Activated T-helper 17 cell treated with anti-CD3 and anti-CD28 coated beads, Interleukin-2, amount 50 U/mL, for 72 hours (primary cell): ENCODE measurements at places on chromosomes 1 and 21.

- no peak for ATAC-seq
These were observed 219.2 kb downstream of the RERE start for GRCh38 chr1:8598060-8598724.

- ATAC-seq, result no peak
These were observed 102.4 kb upstream of the ST6GALNAC5 start for GRCh38 chr1:76764638-76765454.

DNA sequence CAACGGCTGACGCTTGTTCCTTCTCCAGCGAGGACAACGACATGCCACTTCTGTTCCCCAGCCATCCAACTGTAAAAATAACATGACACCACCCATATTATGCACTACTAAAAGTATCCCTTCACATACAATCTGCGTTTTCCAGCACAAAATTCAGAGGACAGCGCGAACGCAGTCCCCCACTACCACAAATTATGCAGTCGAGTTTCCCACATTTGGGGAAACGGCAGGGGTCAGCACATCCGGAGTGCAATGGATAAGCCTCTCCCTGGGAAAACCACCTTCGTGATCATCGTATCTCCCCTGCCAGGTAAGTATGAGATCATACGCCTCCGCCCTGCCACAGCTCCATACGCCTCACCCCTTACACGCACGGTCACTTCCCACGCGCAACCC is 120.9 kb downstream of the PPIAL4G start:
- ATAC-seq, result peak; percentile 61

GRCh38 chr1:157047062-157047410 is 1.5 kb upstream of the ARHGEF11 start:
- ATAC-seq, result no peak
